ENCODE measurements at places on chromosomes 1 and 21.

- no peak for DNase-seq
These were observed 9.5 kb downstream of the RUNX3 start for GRCh38 chr1:24920533-24920925.

DNA sequence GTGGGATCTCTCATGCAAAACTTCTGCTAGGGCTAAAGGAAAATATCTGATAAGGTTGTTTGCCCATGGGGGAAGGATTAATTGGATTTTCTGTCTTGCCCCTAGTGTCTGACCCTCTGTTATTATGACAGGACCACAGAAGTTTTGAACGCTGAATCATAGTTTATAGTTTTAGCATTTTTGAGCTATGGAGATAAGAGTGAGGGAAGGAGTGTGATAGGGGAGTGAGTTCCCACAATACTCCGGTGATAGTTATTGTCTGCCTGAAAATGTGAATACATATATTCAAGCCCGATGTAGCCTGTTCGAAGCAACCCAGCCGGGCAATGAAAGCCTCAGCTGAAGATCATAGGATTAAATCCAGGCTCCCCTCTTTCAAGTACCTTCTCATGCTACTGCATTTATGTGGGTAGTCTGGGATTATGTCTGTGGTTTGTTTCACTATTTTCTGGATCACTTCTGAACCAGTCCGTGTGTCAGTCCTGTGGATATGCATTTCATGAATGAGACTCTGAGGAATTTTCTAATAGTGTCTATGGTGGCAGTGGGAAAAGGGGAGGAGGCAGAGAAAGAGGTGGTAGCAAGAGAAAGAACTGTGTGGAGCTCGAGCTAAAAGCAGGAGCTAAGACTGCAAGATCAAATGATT is 258.7 kb downstream of the DISC1 start:
- DNase-seq = no peak

DNA sequence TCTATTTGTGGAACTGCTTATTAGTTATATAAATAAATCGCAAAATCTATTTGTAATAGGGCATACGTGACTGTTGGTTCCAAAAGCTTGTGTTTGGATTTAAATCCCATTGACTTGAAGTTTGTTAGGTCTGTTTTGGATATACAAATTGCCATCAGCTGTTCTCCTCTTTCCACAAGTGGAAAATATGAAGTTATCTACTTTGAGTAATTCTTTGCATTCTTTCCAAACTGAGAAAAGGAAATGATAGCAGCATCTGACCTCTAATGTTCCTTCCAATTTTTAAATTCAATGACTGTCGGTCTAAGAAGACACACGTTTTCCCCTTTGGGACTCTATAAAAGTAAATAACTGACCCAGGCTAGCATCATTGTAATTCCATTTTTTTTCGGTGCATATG is 165.7 kb upstream of the SGIP1 start:
- no peak for DNase-seq

DNA sequence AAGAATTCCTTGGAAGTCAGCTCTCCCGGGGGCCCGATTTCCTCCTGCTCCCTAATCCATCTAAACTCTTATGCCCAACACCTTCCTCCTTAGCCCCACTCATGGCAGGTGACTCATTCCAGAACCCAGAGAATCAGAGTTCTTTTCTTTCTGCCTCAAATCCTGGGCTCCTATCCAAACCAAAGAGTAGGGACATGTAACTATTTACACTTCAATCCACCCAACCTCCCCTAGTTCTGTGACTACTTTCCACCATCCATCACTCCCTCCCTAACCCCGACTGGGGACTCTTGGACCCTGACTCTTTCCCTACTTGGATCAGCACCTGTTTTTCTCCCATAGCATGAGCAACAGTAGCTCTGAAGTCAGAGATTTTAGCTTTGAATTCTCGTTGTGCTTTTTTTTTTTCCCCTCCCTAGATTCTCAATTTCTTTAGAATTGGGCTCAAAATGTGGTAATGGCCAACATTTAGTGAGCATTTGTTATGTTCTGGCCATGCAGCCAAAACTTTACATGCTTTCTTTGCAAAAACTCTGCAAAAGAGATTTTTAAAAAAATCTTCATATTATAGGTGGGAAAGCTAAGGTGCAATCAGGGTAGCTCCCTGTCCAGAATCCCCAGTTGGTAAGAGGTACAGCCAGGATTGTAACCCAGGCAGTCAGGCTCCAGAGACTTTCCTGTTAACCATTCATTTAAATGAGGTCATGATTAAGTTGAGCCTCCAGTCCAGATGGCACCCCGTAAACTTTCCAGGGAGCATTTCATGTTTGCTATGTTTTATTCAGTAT is 7.5 kb upstream of the CYP4A11 start:
- no peak for DNase-seq

DNA sequence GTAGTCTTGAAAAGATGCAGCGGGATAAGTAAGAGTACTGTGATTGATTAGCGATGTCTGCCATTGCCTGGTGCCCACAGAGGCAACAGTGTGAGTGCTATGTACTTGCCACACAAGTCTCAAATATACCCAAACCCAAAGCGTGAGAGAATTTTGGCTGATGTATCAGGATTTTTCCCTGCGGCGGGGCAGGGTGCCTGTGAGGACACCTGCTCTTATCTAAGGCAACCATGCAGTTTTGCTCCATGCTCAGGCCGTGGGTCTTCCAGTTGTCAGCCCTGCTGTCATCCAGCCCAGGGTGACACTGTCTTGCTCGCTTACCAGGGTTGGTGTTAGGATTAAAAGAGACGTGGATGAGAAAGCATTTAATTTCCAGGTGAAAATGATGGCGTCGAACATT is 202.7 kb downstream of the PTPRU start:
- DNase-seq = no peak

- DNase-seq = no peak
These were observed 93.8 kb downstream of the MAP3K21 start for GRCh38 chr1:233421293-233421692.

DNA sequence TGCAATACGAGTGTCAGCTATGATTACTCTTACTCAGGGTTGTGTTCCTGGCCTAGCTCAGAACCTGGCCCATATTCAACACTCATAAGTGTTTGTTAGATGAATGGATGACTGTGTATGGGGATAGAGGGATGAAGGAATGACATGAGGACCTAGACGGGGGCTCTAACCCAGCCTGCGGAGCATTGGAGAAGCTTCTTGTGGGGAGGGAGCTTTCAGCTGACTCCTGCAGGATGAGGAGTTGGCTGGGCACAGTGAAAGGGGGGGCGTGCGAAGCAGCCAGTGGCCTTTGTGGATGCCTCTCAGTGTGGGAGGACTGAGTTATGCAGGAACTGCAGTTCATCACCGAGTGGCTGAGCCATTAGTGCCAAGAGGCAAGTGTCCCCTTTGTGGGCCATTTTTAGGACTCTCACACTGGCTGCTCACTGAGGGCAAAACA is 1.2 kb upstream of the EXTL1 start:
- no peak for DNase-seq

- DNase-seq = peak; percentile 80
These were observed 996 bp upstream of the TMEM51 start for GRCh38 chr1:15152318-15153183.

DNA sequence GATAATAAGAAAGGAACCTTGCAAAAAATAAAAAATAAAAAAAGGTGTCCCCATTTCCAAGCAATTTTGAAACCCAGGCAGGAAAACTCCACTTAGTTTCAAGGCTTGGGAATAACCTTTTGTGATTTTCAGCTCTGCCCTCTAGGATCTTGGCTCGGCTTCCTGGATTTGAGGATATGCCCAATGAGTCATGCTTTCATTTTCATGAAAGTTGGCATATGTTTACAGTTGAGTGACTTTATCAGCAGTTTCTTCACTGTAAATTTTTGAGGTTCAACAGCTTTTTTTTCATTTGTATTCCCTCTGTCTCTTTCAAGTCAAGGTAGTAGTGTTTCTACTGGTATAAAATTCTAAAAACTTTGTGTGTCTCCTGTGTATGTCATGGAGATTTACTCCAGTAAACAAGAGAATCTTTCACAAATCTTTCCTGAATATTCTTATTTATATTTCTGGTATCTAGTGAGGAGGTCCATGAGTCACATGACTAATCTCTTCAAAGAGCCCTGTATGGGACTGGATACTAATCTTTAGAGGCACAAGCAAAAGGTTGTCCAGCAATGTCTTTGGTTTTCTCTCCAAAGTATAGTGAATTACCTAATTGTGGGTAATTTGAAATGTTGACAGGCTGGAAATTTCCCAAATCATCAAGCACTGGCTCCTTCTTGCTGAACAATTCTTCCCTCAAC is 335.3 kb downstream of the BRINP2 start:
- DNase-seq = no peak

DNA sequence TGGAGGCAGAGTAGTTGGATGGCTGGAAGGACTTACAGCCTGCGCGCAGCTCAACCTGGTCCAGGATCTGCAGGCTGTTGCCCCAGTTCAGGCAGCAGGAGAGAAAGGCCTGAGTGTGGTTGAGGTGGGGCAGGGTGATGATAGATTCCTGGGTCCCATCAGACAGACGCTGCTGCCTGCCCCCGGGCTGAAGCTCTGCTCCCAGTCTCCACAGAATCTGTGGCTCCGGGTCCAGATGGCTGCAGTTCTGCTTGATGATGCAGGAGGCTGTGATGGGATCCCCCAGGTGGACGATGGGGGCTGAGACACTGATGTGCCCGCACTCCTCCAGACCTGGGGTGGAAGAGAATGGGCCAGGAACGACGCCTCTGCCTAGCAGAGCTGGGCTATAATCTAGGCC is 7.4 kb downstream of the CSF3R start:
- DNase-seq = no peak

DNA sequence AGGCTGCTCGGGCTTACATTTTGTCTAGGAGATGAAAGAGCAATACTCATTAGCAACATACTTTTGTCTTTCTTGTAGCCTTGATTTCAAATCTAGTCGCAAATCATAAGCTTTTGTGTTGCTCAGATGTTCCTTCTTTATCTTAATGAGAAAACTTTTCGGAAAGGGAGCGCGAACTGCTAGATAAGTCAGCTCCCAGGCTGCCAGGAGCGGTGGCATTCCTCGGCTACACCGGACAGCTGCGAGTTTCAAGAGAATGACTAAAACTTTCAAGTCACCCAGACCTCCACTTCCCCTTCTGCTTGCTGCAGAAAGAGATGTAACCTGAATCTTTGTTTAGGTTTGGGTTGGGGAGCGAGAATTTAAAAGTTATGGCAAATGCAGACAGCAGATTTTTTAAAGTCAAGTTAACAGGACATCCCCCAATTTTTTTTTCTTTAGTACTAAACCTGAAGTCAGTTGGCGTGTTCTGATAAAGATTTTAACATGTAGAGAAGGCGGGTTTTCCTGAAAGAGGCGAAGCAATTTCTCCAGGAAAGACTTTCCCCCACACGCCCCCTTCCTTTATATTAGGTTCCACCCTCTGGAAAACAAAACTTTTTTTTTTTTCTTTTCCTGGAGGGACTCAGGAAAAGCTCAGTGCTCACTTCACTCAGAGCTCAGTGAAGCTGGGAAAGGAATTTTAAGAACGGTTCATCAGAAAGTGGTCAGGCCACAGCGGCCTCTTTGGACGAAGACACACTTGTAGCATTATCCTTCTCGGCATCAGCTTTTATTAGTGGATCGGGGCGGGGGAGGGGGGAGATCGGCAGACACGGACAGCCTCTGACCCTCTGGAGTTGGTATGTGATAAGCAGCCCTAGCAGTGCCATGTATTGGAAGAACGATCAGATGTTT is at the start of gene LHX8:
Gene LHX8, plus strand, starts transcription at position 639 of the 897 bp plus-strand sequence. CDS start 2,227 bp downstream, outside the sequence.
- DNase-seq = peak; percentile 52

- no peak for DNase-seq
These were observed 49.6 kb downstream of the INTS7 start for GRCh38 chr1:211985556-211986264.

GRCh38 chr1:158080066-158080465 is 86.6 kb downstream of the KIRREL1 start:
- no peak for DNase-seq

DNA sequence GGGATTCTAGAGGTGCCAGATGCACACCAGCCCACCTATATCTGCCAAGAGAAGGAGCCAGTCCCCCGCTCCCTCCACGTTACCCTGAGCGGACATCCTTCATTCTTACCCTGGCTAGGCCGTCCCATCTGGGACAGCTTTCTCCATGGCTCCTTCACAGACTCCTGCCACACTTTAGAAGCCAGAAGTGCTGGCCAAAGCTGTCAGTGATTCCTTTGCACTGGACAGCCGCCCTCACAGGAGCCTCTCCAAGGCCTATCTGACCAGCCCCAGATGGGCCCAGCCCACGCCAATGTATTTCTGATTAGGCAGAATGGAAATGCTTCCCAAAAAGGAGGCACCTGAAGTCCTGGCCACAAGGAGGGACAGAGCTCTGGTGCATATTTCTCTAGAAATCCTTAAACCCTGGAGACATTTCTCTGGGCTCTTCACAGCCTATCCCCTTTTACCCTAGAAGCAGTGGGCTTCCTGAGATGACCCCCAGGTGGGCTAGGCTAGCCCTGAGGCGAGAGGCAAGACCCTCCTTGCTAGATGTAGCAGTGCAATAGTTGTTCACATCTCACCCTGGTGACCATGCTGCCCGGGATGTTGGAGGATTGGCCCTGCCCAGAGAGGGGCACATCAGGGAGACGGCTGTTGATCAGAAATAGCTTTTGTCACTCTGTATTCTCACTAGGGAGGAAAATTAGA is 44.1 kb downstream of the RASSF5 start:
- no peak for DNase-seq

DNA sequence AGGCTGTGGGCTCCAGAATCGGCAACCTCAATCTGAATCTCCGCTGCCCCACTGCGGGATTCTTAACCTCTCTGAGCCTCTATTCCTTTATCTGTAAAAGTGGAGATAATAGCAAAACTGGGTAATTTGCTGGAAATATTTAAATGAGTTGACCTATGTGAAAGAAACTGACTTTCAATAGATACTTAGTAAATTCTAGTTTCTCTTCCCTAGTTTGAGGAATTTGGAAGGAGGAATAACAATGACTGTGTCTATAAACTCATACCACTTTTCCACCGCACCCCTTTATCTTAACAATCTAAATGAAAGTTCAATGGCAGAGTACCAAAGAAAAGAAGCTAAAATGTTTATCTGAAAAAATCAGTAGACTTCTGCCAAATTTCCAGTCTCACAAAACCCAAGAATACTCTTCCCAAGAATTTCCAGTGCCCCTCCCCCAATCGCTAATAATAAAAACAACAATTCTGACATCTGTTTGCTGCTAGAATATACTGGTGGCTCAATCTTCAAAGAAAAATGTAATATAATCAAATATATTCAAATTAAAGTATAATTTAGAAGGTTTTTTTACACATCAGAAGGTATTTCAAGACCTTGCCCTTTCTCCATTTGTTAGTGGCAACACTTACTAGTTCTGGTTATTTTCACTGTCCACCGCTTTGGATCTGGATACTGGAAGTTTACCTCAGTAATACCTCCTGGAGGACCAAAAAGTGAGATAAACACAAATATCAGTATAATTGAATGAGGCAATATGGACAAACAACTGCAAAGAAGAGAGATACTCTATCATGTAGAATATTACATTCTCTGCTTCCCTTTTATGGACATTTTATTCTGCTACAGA is 171.2 kb downstream of the LTN1 start:
- no peak for DNase-seq
